ENCODE measurements at places on chromosomes 7 and 10.

GRCh38 chr10:11176746-11177145, 159.1 kb downstream of the CELF2 start:
- no peak for DNase-seq

GRCh38 chr7:50292165-50292757, 12.3 kb upstream of the IKZF1 start:
- no peak for DNase-seq

- DNase-seq, result no peak
These were observed 247.0 kb downstream of the STK31 start for GRCh38 chr7:23956772-23957576.

GRCh38 chr7:1053816-1054370, 9.5 kb downstream of the GPR146 start:
- no peak for DNase-seq

DNA sequence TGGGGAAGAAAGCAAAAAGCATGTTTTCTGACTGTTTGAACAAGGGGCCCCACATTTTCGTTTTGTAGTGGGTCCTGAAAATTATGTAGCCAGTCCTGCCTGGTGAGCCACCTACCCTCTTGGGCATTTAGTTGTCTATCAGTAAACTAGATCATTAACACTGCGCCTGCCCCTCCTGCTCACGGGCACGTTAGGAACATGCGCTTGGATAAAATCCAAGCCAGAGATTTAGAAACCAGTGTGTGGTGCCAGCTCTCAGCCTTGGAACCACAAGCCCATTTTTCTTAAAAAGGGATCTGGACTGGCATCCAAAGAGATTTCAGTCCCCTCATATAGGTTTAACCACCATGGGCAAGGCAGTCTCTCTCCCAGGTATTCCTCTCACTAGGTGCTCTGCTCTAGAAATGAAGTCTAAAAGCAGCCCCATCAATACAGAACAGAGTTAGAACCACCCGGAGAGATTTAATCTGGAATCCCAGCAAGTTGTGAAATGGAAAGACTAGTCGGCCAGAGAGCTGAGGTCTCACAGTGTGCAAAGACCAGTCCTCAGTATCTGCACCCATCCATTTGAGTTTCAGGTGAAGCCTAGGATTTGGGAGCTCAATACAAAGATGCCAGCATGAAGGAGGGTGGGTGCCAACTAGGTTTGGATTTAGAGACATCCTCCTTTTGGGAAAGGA, 123.9 kb upstream of the TCF7L2 start:
- no peak for DNase-seq

GRCh38 chr7:72080865-72081510, 331.1 kb downstream of the CALN1 start:
- DNase-seq, result no peak

DNA sequence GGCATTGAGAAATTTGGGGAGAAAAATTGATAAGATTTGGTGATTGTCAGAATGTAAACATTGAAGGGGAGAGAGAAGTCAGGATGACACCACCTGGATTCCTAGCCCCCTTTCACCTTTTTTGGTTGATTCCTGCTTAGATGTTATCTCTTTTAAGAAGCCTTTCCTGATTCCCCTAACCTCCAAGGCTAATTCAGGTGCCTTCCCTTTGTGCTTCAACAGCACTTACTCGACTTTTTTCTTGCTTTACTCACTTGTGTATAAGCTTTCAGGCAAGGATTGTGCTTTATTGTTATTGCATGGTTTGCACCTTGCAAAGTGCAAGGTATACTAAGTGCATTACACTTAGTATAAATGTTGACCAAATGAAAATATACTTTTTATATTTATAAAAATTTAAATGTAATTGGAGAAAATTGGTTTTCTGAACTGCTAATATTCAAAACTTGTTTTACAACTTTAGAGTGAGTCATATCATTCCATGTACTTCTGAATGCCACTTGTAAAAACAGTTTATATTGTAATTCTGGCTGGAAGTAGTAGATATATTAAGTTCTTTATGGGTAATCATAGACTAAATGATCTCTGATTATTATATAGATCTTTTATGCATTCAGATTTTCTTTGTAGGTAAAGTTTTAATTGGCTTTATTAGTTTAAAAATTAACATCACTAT, 13.2 kb downstream of the SHOC2 start:
- no peak for DNase-seq

DNA sequence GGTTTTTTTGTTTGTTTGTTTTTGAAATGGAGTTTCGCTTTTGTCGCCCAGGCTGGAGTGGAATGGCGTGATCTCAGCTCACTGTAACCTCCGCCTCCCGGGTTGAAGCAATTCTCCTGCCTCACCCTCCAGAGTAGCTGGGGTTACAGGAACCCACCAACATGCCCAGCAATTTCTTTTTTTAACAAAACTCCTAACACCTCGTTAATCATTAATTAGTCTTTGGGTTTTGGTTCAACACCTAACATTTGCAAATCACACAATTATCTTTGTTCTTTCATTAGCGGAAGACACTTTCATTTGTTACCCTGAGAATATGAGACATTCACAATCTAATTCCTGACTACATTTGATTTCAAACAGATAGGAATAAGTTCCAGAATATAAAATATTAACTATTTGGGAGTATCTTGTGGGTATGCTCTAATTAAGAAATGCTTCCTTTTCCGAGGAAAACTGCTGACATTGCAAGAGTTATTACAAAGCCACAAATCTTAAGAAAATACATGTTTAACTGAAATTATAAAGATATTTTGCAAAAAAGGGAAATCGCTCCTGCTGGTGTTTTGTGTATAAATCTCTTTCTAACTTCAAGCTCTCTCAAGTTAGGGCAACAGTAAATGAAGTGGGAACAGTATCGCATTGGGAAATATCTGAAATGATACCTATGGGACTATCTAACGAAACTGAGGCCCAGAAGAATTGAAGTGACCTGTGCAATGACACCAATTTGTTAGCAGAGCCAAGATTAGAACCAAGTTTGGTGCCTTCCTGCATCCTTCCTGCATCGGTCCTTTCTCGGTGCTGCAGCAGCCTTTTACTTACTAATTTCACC, 1.2 kb upstream of the LSM8 start:
- DNase-seq, result no peak

- DNase-seq, result no peak
These were observed 53.8 kb downstream of the KCTD7 start for GRCh38 chr7:66682350-66683093.

DNA sequence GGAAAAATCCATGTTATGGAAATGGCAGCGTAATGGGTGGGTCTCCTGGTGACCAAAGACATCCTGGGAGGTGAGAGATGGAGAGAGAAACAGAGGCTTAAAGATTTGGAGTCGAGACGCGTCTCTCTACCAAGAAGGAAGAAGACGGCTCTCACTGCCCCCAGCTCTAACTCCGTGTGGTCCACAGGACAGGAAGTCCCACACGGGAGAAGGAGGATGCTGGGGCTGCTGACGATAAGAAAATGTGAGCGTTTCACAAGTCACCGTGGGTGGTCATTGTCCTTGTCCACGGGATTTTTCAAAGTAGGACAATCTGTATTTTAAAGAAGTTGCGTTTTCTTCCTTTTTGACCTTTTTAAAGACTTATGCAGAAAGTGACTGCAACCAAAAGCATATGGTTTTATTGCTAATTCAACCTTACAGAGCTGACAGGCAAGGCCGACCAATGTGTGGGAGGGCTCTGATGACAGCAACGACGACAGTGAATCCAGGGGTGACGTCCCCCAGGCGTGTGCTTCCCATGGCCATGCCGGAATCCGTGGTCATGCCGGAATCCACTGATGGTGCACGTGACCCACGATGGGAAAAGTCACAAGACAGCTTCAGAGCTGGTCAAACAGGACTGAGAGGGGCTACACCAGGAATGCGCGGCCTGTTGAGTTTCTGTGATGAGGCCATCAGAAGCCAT, 341.2 kb downstream of the PTPRN2 start:
- DNase-seq, result no peak

GRCh38 chr7:151426441-151426903, 13.5 kb downstream of the CRYGN start:
- no peak for DNase-seq

- no peak for DNase-seq
These were observed 697.8 kb downstream of the GATA3 start for GRCh38 chr10:8752146-8752843.

GRCh38 chr10:71207578-71207977, 4.8 kb upstream of the UNC5B start:
- no peak for DNase-seq

- DNase-seq, result no peak
These were observed 13.7 kb upstream of the SLC18A3 start for GRCh38 chr10:49596493-49596809.

DNA sequence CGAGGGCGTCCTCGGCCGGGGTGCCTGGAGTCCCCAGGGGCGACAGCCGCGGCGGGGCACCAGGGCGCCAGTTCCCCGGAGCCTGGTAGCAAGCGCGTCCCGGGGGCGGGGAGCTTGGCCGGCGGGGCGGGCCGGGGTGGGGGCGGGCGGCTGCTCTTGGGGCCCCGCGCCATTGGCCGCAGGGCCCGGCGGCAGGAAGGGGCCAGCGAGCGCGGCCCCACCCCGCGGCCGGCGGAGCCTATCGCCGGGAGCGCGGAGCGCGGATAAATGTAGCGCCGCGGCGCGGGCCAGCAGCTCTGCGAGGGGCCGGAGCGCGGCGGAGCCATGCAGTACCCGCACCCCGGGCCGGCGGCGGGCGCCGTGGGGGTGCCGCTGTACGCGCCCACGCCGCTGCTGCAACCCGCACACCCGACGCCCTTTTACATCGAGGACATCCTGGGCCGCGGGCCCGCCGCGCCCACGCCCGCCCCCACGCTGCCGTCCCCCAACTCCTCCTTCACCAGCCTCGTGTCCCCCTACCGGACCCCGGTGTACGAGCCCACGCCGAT, at the start of gene HHEX:
HHEX (plus strand) TSS at position 293 of the 548 bp plus-strand sequence; CDS start at position 325, 32 bp downstream.
- DNase-seq, result no peak

DNA sequence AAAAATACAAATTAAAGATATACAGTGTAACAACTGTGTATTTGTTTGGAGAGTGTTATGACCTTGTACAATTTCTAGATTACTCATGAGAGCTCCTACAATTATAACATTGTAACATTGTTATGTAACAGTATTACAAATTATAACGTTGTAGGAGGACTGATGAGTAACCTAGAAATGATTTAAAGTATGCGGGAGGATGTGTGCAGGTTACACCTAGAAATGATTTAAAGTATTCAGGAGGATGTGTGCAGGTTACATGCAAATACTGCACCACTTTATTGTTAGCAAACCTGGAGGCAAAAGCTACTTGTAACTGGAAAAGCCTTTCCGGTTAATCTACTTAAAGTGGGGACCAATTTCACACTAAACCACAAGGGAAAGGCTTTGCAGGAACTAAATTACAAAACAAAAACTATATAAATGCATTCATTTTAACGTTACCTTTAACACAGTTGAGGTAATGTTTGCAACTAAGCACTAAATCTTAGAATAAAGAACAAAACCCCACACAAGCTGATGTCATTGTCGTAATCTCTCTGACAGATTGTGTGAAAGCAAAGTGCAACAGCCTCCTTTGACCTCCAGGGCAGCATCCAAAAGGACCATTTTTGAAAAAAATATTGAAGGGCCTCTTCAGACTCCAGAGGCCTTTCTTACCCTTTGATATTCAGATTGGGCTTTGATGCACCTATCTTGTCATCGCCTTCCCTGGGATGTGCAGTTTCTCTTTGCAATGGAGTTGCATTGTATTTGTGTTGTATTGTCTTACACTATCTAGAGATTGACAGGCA, 522.1 kb upstream of the FOXK1 start:
- no peak for DNase-seq
